ENCODE measurements at places on chromosomes 5 and 9.

GRCh38 chr9:123960366-123960765 lies 30.4 kb upstream of the DENND1A start:
- H3K27me3 ChIP-seq, result peaks cover 63% of the 10 kb centered on the region
- no peak overlapping the region for H3K4me3 ChIP-seq
- no peak for DNase-seq
- no peaks in the 10 kb centered on the region for H3K4me1 ChIP-seq
- H3K36me3 ChIP-seq, result no peaks in the 10 kb centered on the region
- no peak overlapping the region for H3K27ac ChIP-seq

- no peaks in the 10 kb centered on the region for H3K4me1 ChIP-seq
- no peaks in the 10 kb centered on the region for H3K36me3 ChIP-seq
- peaks cover 14% of the 10 kb centered on the region for H3K27me3 ChIP-seq
Observed at GRCh38 chr5:169627551-169627950, 9.5 kb upstream of the DOCK2 start.

DNA sequence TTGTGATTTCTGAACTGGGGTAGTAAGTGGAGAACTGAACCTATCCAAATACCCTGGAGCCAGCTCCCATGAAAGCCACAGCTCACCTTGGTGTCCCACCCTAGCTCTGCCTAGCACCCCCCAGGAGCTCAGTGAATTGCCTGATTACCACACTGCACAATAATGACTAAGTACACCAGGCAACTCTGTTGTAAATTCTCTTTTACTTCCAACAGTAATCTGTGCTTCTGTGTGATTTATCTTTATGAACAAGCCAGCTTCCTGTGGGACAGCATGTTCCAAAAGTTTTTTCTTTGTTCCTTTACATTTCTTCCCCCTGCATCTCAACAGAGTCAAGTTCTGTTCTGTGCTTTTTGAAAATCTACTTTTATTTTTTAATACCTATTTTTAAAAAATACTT lies 22.1 kb upstream of the GRPEL2 start:
- no peaks in the 10 kb centered on the region for H3K36me3 ChIP-seq
- DNase-seq, result no peak
- no peak overlapping the region for H3K27ac ChIP-seq
- peaks cover 8% of the 10 kb centered on the region for H3K4me1 ChIP-seq

GRCh38 chr9:7033076-7034045 lies 275.6 kb downstream of the KDM4C start:
- H3K27ac ChIP-seq, result no peak overlapping the region
- no peak overlapping the region for H3K4me3 ChIP-seq
- H3K4me1 ChIP-seq, result no peaks in the 10 kb centered on the region

- no peaks in the 10 kb centered on the region for H3K4me1 ChIP-seq
- DNase-seq, result no peak
- no peak overlapping the region for H3K27ac ChIP-seq
- no peaks in the 10 kb centered on the region for H3K36me3 ChIP-seq
- H3K27me3 ChIP-seq, result no peaks in the 10 kb centered on the region
Observed at GRCh38 chr9:111825468-111826145, 30.9 kb upstream of the SHOC1 start.

- DNase-seq, result no peak
- no peaks in the 10 kb centered on the region for H3K4me1 ChIP-seq
- H3K27me3 ChIP-seq, result peaks cover 36% of the 10 kb centered on the region
- H3K4me3 ChIP-seq, result no peak overlapping the region
- no peak overlapping the region for H3K27ac ChIP-seq
- no peaks in the 10 kb centered on the region for H3K36me3 ChIP-seq
Observed at GRCh38 chr5:170782438-170782837, 1.1 kb upstream of the GABRP start.

GRCh38 chr9:135277219-135278201 lies 190.0 kb downstream of the OLFM1 start:
- peaks cover 21% of the 10 kb centered on the region for H3K27me3 ChIP-seq
- no peak overlapping the region for H3K4me3 ChIP-seq
- H3K4me1 ChIP-seq, result peaks cover 2% of the 10 kb centered on the region
- no peak overlapping the region for H3K27ac ChIP-seq
- no peaks in the 10 kb centered on the region for H3K36me3 ChIP-seq
